ENCODE measurements at places on chromosomes 6 and 20.

- DNase-seq = no peak
Measured at GRCh38 chr20:47729472-47729871, 55.8 kb downstream of the SULF2 start.

- DNase-seq = no peak
Measured at GRCh38 chr6:53339424-53339823, 9.3 kb downstream of the ELOVL5 start.

DNA sequence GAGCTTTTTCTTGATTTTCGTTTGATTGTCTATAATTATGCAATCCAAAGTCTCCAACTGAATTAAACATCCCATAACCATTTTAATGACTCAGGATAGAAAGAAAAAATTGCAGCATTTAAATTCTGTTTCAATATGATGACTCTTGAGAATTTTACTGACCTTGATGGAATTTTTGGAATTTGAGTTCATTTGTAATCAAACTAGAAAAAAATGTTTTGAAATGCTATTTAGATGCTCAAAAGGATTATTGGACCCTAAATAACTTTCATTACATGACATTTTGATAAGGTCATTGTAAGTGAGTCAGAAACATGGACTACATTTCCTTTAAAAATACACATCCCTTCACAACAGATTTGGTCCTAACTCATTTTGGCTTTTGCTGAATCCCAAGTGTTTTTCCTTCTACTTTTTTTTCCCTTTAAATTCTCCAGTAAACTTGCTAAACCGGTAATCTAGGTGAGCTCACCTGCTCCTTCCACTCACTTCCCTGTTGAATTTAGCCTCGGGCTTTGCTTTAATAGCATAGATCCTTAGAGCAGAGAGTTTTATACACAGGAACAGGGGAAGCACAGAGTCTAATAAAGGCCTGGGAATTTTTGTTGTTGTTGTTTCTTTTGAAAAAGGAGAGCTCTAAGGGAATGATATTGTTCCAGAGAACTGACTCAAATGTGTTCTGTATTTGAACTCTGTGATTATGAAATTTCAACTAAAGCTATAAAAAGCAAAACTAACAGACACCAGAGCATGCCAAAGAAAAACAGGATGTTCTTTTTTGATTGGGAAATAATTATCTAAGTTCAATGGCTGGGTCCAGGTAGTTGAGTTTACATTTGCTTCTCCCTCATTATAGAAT lies 1088.2 kb upstream of the CITED2 start:
- no peak for DNase-seq

GRCh38 chr6:43838276-43839036 lies 68.4 kb downstream of the VEGFA start:
- no peak for DNase-seq

DNA sequence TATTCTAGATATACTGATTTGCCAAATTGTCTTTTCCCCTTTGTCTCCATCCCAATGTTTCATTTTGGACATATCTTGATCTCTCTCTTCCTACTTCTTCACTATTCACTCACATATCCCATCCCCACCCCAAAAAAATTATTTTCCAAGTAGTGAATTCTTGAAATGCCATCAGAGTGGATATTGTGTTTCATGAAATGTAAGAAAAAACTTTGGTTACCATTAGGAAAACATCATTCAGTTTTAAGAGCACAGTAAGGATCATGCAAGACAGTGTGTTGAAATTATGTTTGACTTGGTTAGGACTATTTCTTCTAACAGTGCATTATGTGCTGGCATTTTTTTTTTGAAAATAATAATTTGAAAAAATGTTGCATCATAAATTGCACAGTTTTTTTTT lies 5.7 kb downstream of the RSPO3 start:
- no peak for DNase-seq

GRCh38 chr6:2035826-2036709 lies 209.3 kb downstream of the GMDS start:
- no peak for DNase-seq

DNA sequence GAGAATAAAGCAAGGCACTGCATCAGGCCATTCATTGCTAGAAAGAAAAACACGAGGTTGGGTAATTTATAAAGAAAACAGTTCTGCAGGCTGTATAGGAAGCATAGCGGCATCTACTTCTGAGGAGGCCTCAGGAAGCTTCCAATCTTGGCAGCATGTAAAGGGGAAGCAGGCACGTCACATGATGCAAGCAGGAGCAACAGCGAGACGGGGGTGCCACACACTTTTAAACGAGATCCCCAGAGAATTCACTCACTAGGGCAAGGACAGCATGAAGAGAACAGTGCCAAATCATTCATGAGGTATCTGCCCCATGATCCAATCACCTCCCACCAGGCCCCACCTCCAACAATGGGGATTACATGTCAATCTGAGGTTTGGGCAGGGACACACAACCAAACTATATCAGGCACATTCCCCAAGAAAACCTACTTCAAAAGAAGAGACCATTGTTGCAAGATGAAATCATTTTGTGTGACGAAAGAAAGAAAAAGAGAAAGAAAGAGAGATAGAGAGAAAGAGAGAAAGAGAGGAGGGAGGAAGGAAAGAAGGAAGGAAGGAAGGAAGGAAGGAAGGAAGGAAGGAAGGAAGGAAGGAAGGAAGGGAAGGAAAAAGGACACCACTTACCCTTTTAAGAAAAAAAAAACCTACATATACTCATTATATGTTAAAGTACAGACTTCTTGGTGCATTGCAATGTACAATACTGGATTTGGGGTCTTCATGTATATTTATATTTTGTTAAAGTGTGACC lies 95.9 kb upstream of the PLEKHG1 start:
- DNase-seq = no peak

GRCh38 chr20:44364068-44364467 lies 8.6 kb downstream of the HNF4A start:
- DNase-seq = no peak

DNA sequence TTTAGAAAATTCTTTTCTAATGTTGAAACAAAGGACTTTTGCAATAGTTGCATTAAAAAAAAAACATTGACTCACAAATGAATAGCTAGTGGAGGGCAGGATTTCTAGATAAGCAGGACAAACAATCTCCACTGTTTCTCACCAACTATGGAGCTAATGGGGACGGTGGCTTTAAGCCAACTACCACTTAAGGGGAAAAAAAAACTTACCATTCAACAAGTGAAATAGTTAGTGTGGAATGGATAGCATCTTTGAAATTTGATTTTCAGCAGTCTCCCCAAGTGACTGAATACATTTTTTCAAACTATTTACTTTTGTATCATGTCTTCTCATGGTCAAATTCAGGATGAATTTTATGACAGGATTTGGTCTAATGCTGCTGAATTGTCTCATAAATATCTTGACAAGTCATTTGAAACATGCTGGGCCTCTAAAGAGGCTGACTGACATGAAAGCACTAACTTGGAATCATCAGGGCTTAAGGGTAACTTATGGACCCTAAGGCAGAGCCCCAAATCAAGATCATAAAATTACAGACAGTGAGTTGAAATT lies 100.5 kb downstream of the EYA4 start:
- DNase-seq = no peak

DNA sequence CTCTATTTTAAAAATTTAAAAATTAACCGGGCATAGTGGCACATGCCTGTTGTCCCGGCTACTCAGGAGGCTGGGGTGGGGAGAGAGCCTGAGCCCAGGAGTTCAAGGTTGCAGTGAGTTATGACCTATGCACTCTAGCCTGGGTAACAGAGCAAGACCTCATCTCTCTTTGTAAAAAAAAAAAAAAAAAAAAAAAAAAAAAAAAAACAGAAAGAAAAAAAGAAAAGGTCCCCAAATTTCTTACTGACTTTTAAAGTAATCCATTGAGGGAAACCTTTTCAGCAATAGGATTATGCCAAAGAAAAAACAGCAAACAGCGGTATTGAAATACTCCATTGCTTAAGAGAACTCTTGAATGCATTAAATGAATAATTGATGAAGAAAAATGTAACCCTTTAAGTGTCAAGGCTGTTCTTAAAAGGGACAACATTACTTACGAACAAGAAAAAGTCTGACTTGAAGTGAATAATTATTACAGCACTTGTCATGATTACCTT lies 6.0 kb upstream of the DNAAF9 start:
- no peak for DNase-seq

DNA sequence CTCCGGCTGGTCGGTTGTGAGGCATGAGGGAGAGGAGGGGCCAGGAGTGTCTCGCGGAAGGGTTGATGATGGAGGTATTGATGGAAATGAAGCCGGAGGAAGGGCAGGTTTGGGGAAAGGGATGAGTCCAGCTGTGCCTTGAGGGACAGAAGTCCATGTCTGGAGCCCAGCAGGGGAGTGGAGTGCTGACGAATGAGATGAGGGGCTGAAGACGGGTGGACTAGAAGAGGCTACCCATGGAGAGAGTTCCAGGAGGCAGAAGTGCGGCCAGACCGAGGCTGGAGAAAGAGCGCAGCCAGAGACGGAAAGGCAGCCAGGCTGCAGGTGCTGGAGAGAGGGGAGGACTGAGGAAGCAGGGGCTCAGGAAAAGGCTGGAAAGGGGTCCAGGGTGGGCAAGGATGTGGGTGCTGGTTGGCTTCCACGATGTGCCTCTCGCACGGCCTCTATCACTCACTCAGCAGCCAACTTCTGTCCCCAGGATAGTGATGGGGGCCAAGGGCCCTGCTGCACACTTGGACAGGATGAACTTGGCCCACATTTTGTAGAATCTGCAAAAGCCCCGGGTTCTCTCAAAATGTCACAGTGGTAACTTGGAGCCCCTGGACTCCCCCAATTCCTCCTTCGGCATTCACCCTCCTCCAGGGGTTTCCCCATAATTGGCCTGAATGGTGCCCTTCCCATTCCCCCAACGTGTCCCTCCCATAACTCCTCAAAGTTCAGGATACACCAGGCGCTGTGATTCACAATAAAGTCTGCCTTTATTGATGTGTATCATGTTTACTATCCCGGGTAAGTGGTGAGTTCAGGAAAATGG lies 627 bp upstream of the EIF6 start:
- no peak for DNase-seq

- no peak for DNase-seq
Measured at GRCh38 chr6:93749191-93749590, 329.8 kb upstream of the EPHA7 start.

GRCh38 chr6:170429450-170429849 lies 122.9 kb downstream of the FAM120B start:
- no peak for DNase-seq

DNA sequence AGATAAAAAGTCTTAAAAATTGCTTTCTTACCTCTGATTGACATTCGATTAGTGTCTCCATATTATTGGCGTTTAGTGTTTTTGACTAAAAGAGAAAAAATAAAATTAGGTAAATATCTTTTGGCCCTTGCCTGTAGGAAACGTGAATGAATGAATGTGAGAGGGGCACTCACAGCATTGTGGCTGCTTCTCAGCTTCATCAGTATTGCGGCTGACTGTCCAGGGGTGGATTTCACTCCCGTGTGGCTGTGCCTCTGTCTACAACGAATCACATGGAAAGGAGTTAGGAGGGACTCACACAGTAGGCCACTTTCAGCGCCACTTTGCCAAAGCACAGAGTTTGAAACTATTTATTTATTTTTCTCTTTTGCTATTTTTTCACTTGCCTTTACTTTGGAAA lies 844 bp downstream of the TAGAP start:
- DNase-seq = no peak

DNA sequence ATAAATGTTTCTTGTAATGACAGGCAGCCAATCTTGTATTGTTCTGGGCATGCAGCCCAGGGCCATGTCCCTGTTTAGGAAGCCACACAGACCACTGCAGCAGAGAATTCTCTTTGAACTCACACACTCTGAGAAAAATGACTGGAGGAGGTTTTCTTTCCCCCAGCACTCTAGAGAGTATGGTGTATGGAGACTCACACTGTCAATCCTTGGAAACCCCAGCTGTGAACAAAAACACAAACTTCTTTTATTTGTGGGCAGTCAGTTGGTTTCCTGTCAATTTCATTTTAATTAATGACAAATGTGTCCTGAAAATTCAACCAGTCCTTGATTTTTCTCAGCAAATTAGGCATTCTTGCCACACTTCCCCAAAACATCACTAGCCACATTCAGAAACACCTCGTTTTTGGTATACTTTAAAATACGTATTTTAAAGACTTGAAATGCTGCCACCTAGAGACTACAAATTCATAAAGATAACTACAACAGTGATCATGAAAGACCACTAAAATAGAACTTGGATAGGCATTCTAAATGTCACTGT lies 52.9 kb upstream of the UFL1 start:
- no peak for DNase-seq

DNA sequence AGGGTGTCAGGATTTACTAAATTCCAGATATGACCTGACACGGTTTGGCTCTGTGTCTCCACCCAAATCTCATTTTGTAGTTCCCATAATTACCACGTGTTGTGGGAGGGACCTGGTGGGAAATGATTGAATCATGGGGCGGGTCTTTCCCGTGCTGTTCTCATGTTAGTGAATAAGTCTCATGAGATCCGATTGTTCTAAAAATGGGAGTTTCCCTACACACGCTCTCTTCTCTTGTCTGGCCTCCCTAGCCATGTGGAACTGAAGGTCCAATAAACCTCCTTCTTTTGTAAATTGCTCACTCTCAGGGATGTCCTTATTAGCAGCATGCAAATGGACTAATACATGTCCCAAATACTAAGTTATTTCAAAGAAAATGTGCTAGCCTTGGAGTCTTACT lies 121.1 kb downstream of the CENPW start:
- DNase-seq = no peak

DNA sequence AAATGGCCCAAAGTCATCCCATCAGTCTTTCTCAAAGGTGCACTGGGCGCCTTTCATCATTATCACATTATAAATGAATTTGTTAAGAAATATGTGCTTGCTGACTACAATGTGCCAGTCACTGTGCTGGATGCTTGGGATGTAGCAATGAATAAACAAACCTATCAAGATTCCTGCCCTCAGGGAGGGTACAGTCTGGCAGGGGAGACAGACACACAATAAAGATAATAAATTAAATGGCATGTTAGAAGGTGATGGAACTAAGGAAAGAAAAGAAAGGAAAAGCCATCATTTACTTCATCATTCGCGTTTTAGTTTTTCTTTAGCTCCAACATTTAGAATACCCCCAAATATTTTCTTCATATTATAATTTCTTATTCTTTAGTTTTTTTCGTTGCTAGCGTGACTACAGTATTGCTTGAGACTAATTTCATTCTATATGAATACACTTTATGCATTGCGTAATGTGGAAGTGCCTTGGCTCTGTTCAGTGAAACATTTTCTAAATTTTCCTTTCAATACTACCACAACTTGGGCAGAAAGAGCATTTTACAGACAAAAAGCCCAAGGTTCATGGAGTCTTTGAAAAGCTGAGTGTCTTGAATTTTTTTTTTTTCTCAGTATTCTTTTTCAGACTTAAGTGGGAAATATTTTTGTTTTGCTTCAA lies 48.7 kb upstream of the CITED2 start:
- no peak for DNase-seq

Data from activated T-helper 1 cell treated with Interleukin-2 at 50 U/mL for 16 hours (primary cell).